ENCODE measurements at places on chromosomes 1 and 21.

DNA sequence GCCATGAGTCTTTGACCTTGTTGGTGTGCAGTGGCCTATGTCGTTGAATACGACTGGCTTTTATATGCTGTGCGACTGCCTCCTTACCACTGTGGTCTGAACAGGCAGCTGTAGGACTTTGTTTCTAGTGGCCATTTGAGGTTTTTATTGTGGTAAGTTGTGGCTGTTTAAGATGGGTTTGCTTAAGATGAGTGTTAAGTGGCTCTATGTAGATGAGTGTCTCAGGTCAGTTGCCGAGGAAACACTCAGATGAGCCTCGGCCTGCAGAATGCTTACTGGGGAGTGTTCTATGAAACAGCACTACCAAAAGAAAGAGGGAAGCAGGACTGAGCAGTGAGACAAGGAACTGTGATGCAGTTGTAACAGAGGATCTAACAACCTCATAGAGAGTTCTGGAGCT lies 14.9 kb upstream of the CD1C start:
- no peak for DNase-seq

- DNase-seq = no peak
Observed at GRCh38 chr1:160876311-160876710, 8.7 kb downstream of the ITLN1 start.

DNA sequence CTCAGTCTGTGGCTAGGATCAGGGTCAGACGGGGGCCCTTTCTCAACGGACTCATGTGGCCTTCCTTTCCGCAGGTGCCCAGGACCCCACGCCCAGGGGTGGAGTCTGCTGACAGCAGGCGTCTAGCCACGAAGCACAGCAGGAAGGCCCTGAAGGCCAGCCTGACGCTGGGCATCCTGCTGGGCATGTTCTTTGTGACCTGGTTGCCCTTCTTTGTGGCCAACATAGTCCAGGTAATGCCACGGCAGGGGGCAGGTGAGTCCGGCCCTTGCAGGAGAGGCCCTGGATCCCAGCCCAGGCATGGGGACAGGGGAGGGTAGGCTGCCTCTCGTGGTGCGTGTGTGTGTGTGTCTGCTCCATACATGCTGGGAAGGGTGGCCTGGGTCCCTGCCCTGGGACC lies 13.8 kb downstream of the HTR6 start:
- no peak for DNase-seq

GRCh38 chr1:56330391-56331026 lies 248.9 kb downstream of the PLPP3 start:
- peak; percentile 75 for DNase-seq

DNA sequence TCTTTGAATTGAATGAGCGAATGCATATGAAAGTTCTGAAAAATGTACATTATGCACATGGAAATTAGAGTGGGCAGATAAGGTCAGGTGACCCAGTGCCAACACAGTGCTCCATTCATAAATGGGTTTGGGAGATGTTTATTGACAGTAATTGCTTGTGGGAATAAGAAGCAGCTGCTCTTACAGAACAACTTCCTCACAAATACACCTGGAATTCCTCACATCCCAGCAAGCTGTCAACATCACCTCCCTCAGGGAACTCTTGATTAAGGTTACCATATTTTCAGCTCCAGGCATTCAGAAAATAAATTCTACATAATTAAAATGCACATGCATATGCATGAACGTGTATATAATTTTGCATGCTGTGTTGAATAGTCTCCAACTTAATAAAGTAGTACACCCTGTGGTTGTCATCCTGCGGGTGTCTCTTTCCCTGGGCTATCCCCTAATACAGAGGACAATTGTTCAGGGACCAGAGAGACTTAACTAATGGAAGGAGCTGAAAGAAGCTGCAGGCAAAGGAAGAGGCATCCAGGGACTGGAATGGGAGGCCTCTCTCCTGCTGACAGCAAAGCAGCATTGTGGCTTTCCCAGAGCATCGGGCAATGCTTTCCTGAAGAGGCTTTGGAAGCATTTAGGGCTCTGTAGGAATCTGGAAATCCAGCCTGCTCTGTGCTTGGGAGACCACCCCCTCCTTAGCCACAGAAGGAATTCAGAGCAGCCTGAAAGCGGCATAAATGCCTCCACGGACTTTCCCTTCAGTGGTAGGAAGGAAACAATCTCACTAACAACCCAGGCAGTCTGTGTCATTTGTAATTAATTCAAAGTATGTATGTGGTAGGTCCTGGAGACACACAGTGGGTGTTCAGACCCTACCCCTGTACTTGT lies 55.2 kb upstream of the GNG12 start:
- peak; percentile 67 for DNase-seq

DNA sequence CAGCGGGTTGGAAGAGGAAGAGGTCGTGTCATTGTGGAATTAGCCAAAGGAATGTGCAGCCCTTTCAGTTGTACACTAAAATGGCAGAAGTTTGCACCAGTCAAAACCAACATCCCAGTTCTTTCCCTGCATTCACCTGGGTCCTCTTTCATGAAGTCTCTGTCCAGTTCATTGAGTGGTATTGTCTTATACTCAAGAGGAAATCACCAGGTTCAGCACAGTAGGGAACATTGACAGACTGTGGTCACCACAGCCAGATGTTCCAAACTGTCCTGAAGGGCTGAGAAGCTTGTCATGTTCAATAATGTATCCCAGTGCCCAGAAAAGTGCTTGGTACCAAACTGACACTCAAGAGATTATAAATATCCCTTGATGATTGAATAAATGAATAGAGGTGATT lies 131.6 kb downstream of the GLUL start:
- DNase-seq = no peak

DNA sequence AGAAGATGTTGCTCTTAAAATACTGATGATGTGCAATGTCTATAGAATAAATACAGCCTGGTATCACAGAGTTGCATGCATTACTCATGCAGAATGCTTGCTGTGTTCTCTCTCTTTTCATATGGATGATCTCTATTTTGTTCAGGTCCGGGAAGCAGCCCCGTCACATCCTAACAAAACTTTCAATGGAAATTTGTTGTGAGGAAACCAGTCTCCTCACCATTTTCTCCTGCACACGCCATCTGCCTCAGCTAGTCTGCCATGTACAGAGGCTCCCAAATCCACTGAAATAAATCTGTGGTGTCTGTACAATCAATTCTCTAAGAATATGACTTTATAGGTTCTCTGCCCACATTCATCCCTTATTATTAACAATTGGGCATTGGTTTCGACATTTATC lies 42.4 kb downstream of the DAB1 start:
- DNase-seq = no peak

GRCh38 chr1:109846162-109846561 lies 64.5 kb upstream of the CSF1 start:
- no peak for DNase-seq

GRCh38 chr1:96971849-96972602 lies 250.4 kb downstream of the PTBP2 start:
- no peak for DNase-seq
